Metanephros (tissue), 2 donors: ENCODE measurements at places on chromosomes 11 and 22. TPM values are rescaled to one million over a fixed set of nuclear protein-coding genes. Genes with fewer than 3 reads are reported as not detected.

MYO18B gene
- 26.0 TPM for total RNA-seq

OR6A2 gene
- 0.41 TPM for total RNA-seq

C1QTNF5 gene
- total RNA-seq: 39.0 TPM

CCDC81 gene
- total RNA-seq: 2.6 TPM

MUC5AC gene
- total RNA-seq: 0.18 TPM

MRGPRF gene
- 26.7 TPM for total RNA-seq

SEPTIN5 gene
- 39.4 TPM for total RNA-seq

SMC1B gene
- not detected for total RNA-seq

PTPN5 gene
- 0.99 TPM for total RNA-seq

NAALAD2 gene
- total RNA-seq: 24.2 TPM

SYT12 gene
- 0.18 TPM for total RNA-seq
